GM23248 (cell line): ENCODE measurements at places on chromosomes 6 and 20. TPM values are rescaled to one million over a fixed set of nuclear protein-coding genes. Genes with fewer than 3 reads are reported as not detected.

Gene MCHR2
- total RNA-seq: not detected in 2 replicates

Gene LY6G6F
- not detected in 2 replicates for total RNA-seq

DNA sequence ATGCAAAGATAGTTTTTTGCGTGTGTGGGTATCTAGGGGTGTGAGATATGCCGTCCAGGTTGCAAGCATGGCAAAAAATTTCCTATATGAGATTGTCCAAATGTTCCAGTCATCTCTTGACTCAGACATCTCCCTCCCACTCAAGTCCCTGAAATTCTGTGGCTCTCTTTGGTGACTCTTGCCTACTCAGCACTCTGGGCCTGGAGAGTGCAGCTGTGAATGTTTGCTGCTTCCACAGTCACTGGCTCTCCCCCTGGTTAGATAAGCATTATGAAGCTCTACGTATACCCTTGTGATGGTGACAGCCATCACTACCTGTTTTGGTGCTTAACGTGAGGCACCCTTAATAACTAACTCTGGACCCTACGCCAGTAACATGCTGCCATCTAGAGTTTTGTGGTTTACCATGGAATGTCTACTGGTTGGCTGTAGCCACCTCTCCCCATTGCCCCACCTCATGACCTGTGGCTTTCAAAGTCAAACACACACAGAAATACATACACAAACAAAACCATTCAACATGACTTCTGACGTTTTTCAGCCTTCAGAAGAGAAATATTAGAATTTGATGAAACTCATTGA is 621.9 kb upstream of the CITED2 start:
- H3K4me3 ChIP-seq: no peak overlapping the region
- no peaks in the 10 kb centered on the region for H3K36me3 ChIP-seq
- DNase-seq: peak; percentile 13
- H3K27me3 ChIP-seq: no peaks in the 10 kb centered on the region
- no peak overlapping the region for H3K27ac ChIP-seq
- H3K4me1 ChIP-seq: peaks cover 14% of the 10 kb centered on the region

- H3K27me3 ChIP-seq: no peaks in the 10 kb centered on the region
- no peak overlapping the region for H3K4me3 ChIP-seq
- H3K27ac ChIP-seq: no peak overlapping the region
- H3K4me1 ChIP-seq: no peaks in the 10 kb centered on the region
These were observed 159.8 kb downstream of the AKAP7 start for GRCh38 chr6:131295081-131295480.

Gene C20orf202
- total RNA-seq: not detected in 2 replicates

GRCh38 chr20:46573234-46573633 is 22.8 kb upstream of the OCSTAMP start:
- DNase-seq: no peak
- H3K4me1 ChIP-seq: peaks cover 5% of the 10 kb centered on the region; the same call in 1 of the 2 replicates
- no peak overlapping the region for H3K4me3 ChIP-seq
- no peaks in the 10 kb centered on the region for H3K36me3 ChIP-seq

- no peak overlapping the region for H3K27ac ChIP-seq
- DNase-seq: no peak
These were observed 916.5 kb downstream of the QKI start for GRCh38 chr6:164331026-164331425.

Gene SLC22A23
- 7.3 and 9.5 TPM in 2 replicates for total RNA-seq

DNA sequence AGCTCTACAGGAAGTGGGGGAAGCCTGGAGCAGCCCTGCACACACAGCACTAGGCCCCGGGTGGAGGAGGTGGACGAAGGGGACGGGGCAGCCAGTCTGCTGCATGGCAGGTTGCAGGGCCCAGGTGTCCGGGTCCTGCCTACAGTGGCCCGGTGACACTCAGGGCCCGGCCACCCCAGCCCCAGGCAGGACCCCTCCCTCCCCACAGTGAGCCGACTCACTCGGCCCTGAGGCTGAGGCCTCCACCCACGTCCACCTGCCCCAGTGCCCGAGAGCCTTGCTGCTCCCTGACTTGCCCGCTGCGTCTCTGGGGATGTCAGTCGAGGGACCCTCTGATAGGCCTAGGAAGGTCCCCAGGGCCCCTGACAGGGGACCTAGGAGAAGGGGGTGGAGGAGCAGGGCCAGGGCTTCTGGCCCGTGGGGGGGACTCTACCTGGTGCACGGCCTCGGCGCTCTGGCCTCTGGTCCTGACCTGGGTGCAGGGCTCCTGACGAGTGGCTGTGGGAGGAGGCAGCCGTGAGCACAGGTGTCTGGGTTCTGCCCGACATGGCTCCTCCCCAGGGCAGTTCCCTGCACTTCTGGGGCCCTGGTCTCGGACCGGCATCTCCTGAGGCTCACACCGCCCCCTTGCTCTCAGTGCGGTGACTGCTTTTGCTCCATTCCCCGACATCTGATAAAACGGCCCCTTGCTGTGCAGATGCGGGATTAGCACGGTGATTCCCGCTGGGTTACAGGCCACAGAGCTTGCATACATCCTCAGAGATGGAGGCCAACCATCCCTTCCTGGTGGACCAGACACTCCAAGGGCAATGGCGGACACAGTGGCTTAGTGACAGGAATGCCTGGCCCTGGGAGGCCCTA is 20.1 kb downstream of the FRMD1 start:
- H3K4me3 ChIP-seq: no peak overlapping the region
- no peaks in the 10 kb centered on the region for H3K27me3 ChIP-seq
- no peaks in the 10 kb centered on the region for H3K4me1 ChIP-seq
- H3K27ac ChIP-seq: no peak overlapping the region
- DNase-seq: no peak

- no peak overlapping the region for H3K27ac ChIP-seq
- H3K27me3 ChIP-seq: no peaks in the 10 kb centered on the region
- no peak overlapping the region for H3K4me3 ChIP-seq
- DNase-seq: no peak
- H3K36me3 ChIP-seq: no peaks in the 10 kb centered on the region
These were observed 327.0 kb downstream of the C6orf118 start for GRCh38 chr6:164982389-164982788.

GRCh38 chr6:100774681-100775080 is 106.4 kb downstream of the ASCC3 start:
- no peaks in the 10 kb centered on the region for H3K27me3 ChIP-seq
- peaks cover 17% of the 10 kb centered on the region; the same call in 1 of the 2 replicates for H3K4me1 ChIP-seq
- no peak overlapping the region for H3K27ac ChIP-seq
- H3K4me3 ChIP-seq: no peak overlapping the region
- 0 out of 2 replicates have a peak, but pooled peaks cover 10% of the 10 kb centered on the region for H3K36me3 ChIP-seq

Gene RIN2
- 48.0 and 48.3 TPM in 2 replicates for total RNA-seq

DNA sequence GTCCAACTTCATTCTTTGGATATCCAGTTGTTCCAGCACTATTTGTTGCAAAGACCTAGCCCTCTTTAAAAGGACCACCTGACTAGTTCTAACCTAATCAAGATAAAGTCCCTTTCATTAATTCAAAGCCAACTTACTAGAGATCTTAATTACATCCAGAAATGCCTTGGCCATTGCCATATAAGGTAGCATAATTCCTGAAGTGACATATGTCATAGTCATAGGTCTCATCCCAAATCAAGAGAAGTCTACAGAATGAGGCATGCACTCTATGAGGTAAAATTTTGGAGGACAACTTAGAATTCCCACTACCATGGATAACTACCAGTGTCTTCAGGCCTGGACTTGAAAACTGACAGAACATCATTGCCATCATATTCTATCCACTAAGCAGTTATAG is 420.4 kb upstream of the ID4 start:
- no peak overlapping the region for H3K27ac ChIP-seq
- H3K36me3 ChIP-seq: no peaks in the 10 kb centered on the region
- no peaks in the 10 kb centered on the region for H3K27me3 ChIP-seq
- DNase-seq: no peak

- peaks cover 30% of the 10 kb centered on the region for H3K4me1 ChIP-seq
- H3K36me3 ChIP-seq: no peaks in the 10 kb centered on the region
- DNase-seq: peak; percentile 77
- no peak overlapping the region for H3K4me3 ChIP-seq
- H3K27ac ChIP-seq: no peak overlapping the region
These were observed 2.8 kb downstream of the ACSS1 start for GRCh38 chr20:25054995-25055629.
